Trophoblast cell (in vitro differentiated cells and primary cell): ENCODE measurements at places on chromosomes 2 and 18.

DNA sequence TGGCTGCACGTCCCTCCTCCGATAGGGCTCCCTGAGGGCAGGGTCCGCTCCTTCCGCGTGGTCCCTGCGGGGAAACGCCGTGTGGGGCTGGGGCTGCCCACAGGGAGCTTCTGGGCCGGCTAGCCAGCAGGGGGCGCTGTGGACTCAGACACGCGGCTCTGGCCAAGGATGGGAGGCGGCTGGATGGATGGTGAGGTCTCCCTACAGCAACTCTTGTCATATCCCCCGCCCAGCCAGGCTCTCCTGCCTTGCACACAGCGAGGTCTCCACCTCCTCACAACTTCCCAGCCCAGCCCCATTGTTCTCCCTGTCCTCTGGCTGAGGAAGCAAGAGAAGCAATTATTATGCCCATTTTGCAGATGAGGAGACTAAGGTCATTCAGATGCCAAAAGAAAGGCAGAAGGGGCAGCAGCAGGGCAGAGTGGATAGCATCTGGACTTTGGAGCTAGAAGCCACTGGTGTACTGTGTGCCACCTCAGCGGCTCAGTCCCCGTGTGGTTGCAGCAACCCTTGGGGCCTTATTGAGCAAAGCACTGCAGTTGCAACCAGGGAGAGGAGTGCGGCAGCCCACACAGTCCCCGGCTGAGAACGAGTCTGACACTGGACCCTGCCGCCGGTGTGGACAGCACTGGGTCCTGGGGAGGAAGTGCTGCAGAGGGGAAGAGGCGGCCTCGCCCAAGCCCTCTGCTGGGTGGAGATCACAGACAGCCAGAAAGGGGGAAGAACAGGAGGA is 99.0 kb downstream of the ZFP36L2 start:
- peak; percentile 45 for DNase-seq

DNA sequence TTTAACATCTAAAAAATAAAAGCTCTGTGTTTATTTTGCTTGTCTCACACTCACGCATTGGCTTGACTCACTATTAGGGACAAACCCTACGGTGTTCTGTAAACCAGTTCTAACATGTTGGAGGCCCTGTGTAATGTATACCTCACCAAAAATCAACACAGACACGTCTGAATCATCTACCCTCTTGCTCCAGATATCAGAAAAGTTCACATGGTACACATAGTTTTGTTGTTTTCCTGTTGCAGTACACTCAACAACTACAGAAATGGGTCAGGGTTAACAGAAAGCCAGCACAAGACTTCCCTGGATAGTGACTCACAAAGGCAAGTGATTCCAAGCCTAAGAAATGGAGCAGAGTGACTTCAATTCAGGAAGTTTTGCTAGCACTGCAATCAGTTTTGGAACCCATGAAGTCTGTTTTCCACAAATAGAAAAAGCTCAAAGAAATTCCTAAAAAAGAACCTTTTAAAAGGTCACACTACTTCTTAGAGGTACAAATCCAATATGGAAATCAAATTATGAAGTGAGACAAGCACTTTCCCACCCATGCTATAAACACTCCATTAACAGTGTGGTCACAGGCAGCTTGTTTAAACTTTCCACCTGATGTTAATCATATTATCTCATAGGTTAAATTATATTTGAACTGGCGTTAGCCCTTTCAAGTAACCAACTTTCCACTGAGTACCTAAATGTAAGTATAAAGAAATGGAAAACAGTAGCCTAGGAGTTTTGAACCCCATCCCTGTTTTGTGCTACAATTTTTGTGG is 87.4 kb downstream of the GAREM1 start:
- DNase-seq: peak; percentile 92

DNA sequence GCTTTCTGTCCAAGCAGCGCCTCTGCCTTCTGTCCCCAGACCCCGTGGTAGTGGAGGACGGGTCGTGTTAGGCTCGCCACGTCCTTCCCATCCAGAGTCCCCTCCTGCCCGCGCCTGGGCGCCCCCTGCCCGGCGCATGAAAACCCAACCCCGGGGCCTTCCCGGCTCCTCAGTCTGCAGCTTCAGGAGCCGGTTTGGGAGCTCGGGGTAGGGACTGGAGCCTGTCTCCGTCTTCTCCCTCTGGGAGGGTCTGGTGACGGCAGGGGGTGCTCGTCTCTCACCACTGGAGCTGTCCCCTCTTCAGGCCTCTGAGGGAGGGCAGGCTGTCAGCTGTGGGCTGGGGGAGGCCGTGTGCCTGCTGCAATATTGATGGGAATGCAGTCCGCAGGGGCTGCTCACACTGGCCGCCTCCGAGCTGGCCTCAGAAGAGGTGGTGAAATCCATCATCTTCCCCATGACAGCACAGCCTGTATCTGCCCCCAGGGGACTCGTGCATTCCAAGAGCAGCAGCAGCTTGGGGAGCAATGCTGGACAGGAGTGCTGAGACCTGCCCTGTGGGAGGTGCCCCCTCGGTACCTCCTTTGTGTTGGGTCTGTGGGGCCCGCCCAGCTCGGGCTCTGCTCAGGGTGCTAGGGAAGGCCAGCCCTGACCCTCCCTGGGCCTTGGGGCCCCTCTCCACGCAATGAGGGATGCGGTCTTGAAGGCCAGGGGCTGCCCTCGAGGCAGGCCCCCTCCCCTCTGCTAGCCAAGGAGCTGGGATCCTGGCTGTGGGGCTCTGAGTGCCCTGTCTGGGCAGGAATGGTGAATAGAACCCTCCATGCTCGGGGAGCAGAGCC is 17.8 kb upstream of the KLHL30 start:
- DNase-seq: no peak

DNA sequence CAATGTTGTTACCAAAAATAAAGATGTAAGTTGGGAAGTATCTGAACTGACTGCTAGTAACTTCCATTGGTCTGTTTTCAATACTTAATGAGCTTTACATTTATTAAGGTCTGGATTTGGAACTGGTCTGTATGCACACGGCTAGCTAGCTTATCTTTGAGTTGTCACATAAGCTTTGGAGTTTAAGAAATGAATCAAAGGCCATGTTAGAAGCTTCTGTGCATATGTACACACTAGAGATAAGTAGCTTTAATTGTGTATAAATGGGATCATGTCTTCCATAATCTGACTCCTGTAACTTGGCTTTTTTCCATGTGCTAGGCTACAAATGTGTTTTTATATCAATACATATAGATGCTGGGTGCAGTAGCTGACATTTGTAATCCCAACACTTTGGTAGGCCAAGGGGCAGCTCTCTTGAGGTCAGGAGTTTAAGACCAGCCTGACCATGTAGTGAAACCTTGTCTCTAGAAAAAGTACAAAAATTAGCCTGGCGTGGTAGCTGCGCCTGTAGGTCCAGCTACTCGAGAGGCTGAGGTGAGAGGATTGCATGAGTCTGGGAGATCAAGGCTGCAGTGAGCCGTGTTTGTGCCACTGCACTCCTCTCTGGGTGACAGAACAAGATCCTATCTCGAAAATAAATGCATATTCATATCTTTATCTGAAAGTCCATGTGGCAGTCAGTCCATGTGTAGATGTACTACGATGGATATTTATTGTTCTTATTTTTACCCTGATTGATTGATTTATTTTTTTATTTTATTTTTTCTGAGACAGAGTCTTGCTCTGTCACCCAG is 27.2 kb downstream of the ATIC start:
- DNase-seq: no peak

DNA sequence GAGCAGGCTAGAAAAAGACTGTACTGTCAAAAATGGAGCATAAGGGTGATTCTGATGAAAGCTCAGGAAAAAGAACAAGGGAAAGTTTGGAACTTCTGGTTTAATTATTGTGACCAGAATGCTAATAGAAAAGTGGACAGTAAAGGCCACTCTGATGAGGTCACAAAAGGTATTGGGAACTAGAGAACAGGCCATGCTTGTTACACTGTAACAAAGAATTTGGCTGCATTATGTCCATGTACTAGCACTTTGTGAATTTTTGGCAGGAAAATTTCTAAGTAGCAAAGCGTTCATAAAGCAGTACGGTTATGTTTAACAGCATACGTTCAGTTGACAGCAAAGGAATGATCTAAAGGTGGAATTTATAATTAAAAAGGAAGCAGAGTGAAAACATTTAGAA is 418.6 kb downstream of the TRIB2 start:
- DNase-seq: no peak

GRCh38 chr18:46663539-46663938 is 6.5 kb upstream of the LOXHD1 start:
- no peak for DNase-seq

DNA sequence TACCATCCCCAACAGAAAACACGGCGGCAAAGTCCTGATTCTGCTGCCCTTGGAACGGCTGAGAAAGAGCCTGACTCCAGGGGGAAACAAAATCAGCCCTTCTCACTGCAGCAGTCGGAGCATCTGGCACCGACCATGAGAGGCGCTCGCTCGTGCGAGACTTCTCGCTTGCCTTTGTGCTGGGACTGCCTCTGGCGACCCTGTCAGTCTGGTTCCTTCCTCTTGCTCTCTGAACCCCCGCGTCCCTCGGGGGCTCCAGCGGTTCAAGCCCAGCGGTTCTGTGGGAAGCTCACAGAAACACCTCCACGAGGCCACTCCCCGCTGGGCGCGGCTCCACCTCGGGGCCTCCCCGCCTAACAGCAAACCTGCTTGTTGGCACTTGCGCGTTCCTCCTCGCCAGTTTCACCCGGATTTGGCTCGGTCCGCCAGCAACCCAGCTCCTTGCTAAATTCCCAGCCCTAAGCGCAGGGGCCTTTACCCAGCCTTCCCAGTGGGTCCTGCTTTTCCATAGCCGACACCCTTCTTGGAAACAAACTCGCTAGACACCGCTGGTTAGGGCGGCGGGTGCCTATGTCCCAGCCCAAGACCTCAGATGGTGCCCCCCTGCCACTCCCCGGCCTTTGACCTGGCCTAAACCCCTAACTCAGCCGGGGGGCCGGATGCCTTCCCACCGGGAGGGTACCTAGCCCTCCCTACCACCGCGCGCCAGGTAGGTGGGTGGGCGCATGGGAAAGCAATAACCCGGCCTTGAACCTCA is 2.2 kb downstream of the RND3 start:
- peak; percentile 64 for DNase-seq

- DNase-seq: no peak
Measured at GRCh38 chr2:25494616-25495015, 152.9 kb upstream of the DNMT3A start.

- DNase-seq: no peak
Measured at GRCh38 chr2:201971531-201972228, 62.0 kb upstream of the FZD7 start.

DNA sequence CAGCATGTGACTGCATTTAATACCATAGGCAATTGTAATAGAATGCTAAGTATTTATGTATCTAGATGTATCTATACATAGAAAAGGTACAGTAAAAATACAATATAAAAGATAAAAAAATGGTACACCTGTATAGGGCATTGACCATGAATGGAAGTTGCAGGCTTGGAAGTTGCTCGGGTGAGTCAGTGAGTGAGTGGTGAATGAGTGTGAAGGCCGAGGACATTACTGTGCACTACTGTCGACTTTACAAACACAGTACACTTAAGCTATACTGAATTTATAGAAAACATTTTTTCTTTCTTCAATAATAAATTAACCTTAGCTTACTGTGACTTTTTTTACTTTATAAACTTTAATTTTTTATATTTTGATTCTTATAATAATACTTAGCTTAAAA is 8.9 kb downstream of the DIS3L2 start:
- DNase-seq: no peak

DNA sequence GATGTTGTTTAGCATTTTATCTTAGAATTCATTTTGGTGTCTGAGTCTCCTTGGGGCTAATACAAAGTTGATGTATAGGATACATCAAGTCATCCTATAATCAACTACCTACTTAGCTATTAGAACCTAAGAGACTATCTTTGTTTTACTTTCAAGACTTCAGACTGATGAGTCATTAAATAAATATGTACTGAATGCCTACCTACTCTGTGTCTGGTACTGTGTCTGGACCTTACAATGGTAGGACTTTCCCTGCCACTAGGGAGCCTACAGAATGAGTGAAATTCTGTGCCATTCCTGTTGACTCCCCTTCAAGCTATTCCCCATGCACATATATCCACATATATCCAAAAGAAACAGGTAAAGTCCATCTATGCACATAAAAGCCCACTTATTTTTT is 114.5 kb downstream of the ERBB4 start:
- peak; percentile 13 for DNase-seq

DNA sequence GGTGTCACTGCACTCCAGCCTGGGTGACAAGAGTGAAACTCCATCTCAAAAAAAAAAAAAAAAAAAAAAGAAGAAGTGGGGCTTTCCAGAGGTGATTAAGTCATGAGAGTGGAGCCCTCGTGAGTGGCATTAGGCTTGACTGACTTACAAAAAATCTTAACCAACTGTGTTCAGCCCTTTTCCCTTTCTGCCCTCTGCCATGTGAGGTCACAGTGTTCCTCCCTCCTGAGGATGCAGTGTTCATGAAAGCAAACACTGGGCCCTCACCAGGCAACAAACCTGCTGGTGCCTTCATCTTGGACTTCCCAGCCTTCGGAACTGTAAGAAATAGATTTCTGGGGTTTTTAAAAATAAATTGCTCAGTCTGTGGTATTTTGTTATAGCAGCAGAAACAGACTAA is 37.0 kb upstream of the METTL21A start:
- peak; percentile 42 for DNase-seq

GRCh38 chr18:11134940-11135339 is 14.4 kb downstream of the PIEZO2 start:
- DNase-seq: no peak

DNA sequence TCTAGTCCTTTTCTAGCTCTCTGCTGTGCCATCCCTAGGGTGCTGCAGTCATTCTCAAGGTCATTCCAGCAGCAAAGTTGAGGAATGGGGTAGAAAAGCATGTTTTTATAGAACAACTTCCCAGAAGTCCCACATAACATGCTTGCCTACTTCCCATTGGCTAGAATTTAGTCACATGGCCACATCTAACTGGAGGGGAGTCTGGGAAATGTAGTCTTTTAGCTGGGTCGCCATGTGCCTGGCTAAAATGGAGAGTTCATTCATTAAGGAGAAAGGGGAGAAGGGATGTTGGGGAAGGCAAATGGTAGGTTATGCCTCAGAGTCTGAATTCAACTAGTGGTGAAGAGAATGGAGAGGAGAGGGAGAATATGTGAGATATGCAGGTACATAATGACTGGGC is 85.7 kb downstream of the SLC4A3 start:
- DNase-seq: peak; percentile 59

- DNase-seq: peak; percentile 33
Measured at GRCh38 chr2:130393318-130393910, 37.6 kb downstream of the PTPN18 start.

DNA sequence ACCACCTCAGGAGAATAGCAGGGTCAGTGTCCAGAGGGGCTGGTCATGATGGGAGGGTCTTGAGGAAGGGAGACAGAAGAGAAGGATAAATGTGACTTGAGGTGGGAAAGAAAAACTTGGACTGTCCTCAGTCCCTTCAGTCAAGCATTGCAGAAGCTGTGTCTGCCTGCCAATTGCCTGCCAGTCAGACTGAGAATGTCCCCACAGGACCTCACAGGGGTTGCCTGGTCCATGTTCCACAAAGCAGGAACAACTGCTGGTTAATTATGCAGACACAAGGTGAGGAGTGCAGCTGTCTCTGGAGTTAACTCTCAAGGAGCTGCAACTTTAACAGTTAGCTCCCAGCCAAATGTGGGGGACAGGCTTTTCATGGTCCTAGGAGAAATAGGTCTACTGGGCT is 75.7 kb downstream of the TRIM43 start:
- no peak for DNase-seq

GRCh38 chr2:72051204-72051603 is 96.5 kb downstream of the CYP26B1 start:
- no peak for DNase-seq
